ENCODE measurements at places on chromosomes 2 and 18.

DNA sequence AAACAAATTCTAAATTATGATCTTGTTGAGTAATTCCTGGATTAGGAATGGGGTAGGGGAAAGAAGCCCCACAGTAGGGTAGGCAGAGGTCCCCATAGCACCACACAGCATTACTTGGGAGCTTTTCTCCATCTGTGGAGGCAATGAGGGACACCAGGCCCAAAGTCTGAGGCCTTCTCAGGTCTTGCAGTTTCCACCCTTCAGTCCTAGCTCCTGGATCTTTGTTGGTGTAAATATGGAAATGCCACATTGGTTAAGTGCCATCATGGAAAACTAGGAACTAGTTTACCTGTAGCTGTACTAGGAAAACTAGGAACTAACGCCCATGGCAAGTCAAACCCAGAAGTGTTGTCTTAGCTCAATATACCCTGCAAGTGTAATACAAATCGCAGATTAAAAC is 113.3 kb upstream of the DAPL1 start:
- no peak for DNase-seq

GRCh38 chr2:24919506-24920097 is 435 bp downstream of the ADCY3 start:
- DNase-seq: peak; percentile 78

- no peak for DNase-seq
Measured at GRCh38 chr2:150672311-150672710, 184.8 kb upstream of the RND3 start.

- DNase-seq: no peak
Measured at GRCh38 chr2:6832596-6833299, 33.0 kb downstream of the CMPK2 start.

DNA sequence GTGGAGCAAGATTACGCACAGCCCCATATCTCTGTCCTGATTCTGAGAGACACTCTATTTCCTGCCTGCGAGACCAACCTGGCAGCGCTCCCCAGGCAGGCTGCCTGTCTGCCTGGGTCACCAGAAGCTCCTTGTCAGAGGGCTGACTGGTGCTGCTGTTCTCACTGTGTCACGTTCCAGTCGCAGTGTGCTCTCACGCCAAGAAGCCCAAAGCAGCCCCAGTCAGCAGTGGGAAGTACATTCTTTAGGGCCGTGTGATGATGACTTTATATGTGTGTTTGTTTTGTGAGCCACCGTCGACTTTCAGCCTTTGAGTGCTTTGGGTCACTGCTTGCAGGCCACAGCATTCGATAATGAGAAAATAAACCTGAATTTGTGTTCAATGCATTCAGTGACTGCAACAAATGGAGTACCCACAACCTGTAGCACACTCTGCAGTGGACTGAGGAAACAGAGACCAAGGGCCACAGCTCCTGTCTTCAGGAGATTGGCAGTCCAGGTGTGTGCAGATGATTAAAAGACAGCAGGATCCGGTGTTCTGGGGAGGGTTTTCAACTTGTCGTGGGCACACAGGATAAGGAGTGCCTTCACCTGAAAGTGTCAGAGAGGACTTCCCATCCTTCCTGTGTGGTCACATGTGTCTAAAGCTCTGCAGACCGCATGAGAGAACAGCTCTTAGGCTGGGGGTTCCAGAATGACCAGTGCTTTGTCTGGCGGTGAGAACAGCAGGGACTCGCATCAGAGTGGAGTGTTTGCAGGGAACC is 4.8 kb downstream of the TNFRSF11A start:
- peak; percentile 67 for DNase-seq

GRCh38 chr2:127485051-127485693 is 41.1 kb downstream of the IWS1 start:
- no peak for DNase-seq

- peak; percentile 70 for DNase-seq
Measured at GRCh38 chr2:218569038-218569431, 396 bp downstream of the CNOT9 start.

DNA sequence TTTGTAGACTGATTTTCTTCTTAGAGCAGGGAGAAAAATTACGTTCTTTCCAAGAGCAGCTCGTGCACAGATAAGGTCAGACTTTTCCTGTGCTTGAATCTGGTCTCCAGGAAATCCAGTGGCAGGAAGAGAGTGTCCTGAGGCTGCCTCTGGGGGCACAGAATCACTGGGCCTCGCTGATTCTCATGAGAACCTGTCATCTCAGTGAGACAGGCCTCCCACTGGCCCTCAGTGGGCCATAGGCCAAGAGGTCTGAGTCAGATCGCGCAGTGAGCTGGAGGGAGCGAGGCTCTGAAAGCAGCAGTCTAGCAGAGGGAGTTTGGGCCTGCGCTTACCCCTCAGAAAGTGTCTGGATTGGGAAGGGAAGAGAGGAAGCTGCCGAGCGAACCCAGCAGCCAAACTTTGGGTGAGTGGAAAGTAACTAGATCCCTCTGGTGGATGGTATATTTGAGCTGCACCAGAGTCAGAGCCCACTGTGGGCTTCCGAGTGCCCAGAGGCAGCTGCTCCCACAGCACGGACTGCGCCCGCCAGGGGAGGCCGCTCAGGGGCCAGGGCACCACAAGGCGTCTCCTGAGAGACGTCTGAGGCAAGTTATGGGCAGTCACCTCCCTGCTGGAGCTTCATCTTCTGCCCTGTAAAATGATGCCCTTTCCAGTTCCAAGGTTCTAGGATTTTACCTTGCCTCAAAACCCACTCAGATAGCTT is 8.2 kb downstream of the GDF7 start:
- peak; percentile 89 for DNase-seq

GRCh38 chr2:214311931-214312749 is 98.7 kb upstream of the VWC2L start:
- no peak for DNase-seq

DNA sequence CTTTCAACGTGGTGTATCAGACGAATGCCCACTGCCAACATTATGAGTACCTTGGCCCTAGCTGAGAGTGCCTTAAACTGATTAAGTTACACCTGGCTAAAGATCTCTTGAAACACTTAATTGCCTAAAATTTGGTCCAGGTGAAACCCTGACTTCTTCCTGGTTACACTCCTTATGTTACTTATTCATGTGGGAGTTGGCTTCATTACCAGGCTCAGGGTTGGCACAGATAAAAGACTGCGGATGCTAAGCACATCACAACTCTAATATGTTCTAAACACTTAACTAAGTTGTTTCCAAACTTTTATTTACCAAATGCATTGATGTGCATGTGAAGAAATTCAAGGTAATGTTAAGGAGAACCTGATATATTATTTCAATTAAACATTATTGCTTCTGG is 298.9 kb downstream of the TCF4 start:
- DNase-seq: no peak

DNA sequence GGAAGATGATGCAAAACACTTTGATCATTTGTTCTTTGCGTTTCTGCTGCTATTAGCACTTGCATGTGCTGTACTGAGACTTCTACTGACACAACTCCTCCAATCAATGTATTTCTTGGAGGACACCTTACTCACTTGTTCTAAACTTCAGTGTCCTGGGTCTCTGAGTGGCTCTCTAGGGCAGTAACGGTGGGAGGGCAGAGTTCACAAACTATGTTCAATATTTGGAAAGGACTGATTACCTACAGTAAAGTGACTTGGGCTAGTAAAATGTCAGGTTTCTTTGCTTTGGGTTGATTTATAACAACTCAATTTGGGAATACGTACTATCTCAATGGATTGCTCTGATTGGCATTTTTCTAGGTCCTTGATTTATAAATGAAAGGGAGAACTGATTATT is 49.3 kb upstream of the PAX8 start:
- no peak for DNase-seq

DNA sequence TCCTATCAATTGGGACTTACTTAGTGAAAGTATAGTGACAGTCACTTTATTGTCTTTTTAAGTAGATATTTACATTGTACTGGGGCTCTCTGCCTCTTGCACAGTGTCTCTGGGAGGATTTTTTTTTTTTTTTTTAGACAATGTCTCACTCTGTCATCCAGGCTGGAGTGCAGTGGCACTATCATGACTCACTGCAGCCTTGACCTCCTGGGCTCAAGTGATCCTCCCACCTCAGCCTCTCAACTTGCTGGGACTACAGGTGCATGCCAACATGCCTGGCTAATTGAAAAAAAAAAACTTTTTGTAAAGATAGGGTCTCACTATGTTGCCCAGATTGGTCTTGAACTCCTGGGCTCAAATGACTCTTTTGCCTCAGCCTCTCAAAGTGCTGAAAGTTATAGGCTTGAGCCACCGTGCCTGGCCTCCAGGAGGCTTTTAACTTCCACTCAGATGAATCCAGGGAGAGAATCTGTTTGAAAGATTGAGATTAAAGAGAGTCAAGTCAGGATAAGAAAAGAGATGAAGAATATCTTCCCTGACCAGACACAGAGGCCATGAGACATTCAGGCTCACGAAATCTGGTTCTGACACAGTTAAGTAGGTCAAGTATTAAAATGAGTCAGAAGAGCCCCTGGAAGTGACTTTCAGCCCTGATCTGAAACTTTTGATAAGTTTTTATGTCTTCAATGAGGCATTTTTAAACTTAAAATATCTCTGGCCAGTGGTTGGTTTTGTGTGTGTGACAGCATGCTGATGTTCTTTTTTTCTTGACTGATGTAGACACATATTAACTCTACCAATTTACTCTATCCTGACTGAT is 18.3 kb downstream of the ARHGEF33 start:
- DNase-seq: no peak

- no peak for DNase-seq
Measured at GRCh38 chr2:19744456-19745199, 157.2 kb downstream of the TTC32 start.

DNA sequence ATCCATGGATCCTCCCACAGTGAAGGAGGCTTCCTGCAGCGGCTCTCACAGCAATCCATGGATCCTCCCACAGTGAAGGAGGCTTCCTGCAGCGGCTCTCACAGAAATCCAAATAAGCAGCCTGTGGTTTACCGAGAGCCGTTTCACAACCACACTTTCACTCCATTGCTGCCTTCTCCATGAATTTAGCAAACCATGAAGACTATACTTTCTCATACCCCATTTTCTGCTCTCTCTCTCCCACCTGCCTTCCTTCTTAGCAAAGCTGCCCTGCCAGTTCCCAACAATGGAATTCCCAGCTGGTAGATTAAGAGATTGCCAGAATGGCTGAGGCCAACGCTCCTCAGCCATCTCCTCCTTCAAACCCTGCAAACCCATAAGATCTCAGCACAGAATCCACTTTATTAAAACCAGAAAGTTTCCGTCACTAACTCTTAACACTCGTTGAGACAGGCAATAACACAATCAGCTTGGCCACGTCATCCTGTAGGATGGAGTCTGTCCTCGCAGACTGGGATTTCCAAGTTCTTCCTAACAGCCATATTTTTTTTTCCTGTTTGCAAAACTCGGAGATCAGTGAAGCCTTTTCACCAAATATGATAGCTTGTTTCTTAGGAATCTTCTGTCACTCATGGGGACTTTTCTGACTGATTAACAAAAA is 162.2 kb downstream of the PXDN start:
- peak; percentile 41 for DNase-seq

GRCh38 chr2:74499940-74500577 is 656 bp upstream of the LBX2 start:
- DNase-seq: no peak

- DNase-seq: no peak
Measured at GRCh38 chr18:47868744-47869143, 61.7 kb downstream of the SMAD2 start.

GRCh38 chr2:165891943-165892342 is 61.6 kb downstream of the TTC21B start:
- no peak for DNase-seq

DNA sequence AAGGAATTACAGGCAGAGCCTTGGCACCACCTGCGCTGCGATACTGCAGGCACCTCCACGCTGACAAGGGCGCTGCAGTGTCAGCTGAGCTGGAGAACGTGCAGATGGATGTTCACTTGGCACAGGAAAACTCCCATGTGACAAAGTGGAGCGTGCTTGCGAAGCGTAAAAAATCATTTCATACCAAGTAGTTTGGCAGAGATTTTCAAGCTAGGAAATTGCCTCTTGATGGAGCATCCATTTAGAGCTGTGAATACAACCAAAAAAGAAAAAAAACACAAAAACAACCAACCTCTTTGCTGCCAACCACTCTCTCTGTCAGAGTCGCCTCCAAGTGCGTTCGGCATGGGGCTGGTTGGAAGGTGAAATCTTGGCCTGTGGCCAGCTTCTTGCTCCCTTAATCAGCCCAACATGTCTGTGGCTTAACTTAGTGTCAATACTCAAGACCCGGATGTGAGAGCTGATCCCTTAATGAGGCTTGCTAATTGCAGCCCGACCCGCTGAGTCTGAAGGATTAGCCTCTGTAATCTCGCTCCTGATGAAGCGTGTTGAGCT is 38.1 kb downstream of the ACOXL start:
- no peak for DNase-seq

- DNase-seq: peak; percentile 95
Measured at GRCh38 chr2:10405448-10405847, 42.7 kb downstream of the ODC1 start.

DNA sequence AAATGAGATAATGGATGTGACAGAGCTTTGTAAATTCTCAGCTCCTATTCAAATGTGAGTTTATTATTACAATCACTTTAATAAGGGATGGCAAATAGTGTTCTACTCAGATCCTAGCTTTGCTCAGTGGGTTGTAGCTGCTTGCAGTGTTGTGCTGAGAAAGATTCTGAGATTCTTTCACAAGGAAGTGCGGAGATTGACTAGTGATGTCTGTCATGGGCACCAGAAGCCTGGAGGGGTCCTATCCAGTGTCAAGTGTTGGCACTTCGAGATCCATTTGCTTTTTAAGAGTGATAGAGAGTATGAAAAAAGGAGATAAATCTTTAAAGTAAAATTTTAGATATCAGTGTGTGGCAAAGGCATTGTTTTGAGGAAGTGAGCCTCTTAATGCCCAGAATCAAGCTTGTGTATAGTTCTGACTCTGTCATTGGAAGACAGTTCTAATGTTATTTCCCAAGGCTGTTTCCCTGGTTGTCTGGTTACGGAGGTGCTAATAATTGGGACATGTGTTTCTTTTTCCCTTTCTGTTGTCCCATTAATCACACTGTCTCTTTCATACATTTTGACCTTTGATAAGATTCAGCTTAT is 181.7 kb upstream of the SPRED2 start:
- no peak for DNase-seq

- DNase-seq: no peak
Measured at GRCh38 chr2:55235724-55236538, 3.4 kb downstream of the RPS27A start.

DNA sequence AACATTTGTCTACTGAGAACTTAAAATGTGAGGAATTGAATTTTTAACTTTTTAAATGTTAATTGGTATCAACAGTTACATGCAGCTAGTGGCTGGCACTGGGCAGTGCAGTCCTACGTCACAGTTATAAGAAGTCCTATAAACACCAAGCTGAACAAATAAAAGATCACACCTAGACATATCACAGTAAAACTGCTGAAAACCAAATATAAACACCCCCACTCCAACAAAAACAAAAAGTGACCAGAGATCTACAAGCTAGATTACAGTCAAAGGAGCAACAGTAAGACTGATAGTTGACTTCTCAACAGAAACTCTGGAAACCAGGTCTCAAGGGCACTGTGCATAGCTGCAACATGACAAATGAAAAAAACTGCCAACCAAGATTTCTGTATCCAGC is 19.4 kb downstream of the TLK1 start:
- no peak for DNase-seq

DNA sequence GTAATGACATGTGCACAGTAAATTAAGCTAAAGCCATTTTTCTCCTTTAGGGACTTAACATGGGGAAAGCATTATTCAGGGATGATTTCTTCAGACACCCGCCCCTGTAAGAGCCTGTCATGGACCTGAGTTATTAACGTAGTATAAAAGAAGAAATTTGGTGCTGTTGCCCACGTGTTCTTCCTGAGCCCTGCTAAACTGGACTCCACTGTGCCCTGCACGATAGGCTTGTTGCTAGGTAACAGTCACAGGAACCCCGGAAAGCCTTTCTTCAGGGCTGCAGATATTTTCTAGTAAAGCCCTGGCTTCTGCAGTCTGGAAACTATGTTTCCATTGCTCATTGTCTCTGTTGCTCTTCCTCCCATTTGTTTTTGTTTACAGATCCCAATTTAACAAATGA is 157.9 kb downstream of the LRRC30 start:
- no peak for DNase-seq

Data from GM03348 (cell line).